ENCODE measurements at places on chromosomes 12 and 14.
A peak's percentile ranks its signal among the peaks of the same experiment; 100 is the strongest.

GRCh38 chr12:104006929-104007328 is 41.3 kb downstream of the TDG start:
- peak overlapping the region; percentile 34 for H3K27ac ChIP-seq
- peaks cover 10% of the 10 kb centered on the region for H3K4me1 ChIP-seq

DNA sequence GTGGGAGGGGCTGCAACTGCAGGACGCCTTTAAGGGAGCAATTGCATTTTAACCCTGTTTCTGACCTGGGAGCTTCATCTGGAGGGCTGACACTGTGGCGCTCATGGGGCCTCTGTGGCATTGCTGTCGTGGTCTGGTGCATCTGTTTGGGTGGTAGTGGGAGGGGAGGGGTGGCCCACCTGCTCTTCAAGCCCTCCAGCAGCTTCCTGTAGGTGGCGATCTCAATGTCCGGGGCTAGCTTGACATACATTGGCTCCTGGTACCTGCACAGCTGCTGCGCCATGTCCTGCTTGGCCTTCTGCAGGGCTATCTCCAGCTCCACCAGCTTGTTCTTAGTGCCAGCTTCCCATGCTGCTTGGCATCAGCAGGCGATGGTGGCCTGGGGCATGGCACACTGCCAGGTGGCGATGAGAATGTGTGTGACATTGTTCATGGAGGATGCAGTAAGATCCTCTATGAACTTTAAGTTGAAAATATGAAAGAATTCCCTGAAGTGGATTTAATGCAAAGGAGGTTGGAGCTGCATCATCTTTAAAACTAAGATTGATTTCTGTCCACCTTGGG is 7.7 kb upstream of the KRT82 start:
- no peak for DNase-seq
- peaks cover 4% of the 10 kb centered on the region for H3K4me1 ChIP-seq
- no peaks in the 10 kb centered on the region for H3K36me3 ChIP-seq

- no peak overlapping the region for H3K27ac ChIP-seq
- peaks cover 6% of the 10 kb centered on the region for H3K4me1 ChIP-seq
- no peak for DNase-seq
- no peaks in the 10 kb centered on the region for H3K27me3 ChIP-seq
- H3K4me3 ChIP-seq = no peak overlapping the region
- H3K36me3 ChIP-seq = no peaks in the 10 kb centered on the region
Observed at GRCh38 chr12:96049101-96049500, 13.7 kb upstream of the LTA4H start.

GRCh38 chr12:49949866-49950265 is 671 bp upstream of the AQP2 start:
- H3K27me3 ChIP-seq = peaks cover 37% of the 10 kb centered on the region
- no peaks in the 10 kb centered on the region for H3K36me3 ChIP-seq
- H3K27ac ChIP-seq = no peak overlapping the region

GRCh38 chr14:51529736-51530135 is 122.0 kb upstream of the FRMD6 start:
- no peaks in the 10 kb centered on the region for H3K27me3 ChIP-seq
- H3K36me3 ChIP-seq = no peaks in the 10 kb centered on the region
- H3K4me3 ChIP-seq = no peak overlapping the region
- no peak for DNase-seq
- H3K27ac ChIP-seq = no peak overlapping the region
- peaks cover 6% of the 10 kb centered on the region for H3K4me1 ChIP-seq

DNA sequence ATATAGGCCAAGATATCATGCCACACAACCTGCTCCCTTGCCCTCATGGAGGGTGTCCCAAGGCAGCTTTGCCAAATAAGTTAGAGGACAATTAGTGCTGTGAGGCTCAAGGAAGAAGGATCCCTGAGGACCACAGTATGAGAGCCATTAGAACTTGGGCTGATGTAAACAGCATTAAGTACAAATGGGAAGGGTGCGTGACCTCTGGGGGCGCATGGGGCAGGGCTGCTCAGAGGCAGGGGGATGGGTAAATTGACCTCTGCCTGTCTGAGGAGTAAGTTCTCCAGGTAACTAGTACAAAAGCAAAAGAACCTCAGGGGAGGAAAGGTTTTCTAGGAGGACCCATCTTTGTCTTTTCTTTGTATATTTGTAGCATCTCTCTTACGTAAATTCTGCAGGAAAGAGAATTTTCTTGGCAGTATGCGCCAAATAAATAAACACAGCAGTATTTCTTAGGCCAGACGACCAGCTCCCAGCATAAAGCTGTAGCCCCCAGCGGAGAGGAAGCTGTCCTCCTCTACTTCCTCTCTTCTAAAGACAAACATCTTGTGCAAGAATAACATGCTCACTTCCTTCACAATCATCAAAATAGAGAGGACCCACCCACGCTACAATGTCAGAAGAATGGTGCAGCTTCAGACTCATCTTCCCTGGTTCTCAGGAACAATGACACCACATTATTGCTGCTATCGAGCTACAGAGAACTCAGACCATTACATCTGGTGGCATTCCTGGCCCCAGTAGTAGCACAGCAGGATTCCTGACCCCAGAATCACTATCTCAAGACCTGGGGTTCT is 16.4 kb upstream of the VWF start:
- H3K4me1 ChIP-seq = peaks cover 2% of the 10 kb centered on the region
- no peaks in the 10 kb centered on the region for H3K36me3 ChIP-seq
- no peak overlapping the region for H3K27ac ChIP-seq
- DNase-seq = no peak

DNA sequence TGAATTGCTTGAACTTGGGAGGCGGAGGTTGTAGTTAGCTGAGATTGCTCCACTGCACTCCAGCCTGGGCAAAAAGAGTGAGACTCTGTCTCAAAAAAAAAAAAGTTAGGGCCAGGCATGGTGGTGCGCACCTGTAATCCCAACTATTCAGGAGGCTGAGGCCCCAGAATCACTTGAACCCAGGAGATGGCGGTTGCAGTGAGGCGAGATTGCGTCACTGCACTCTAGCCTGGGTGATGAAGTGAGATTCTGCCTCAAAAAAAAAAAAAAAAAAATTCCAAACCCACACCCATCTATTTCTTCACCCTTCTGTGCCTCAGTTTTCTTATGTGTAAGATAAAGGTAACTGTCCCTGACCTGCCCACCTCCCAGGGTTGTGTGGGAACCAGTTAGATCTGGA is 11.0 kb upstream of the MLXIP start:
- H3K4me1 ChIP-seq = peaks cover 37% of the 10 kb centered on the region
- no peaks in the 10 kb centered on the region for H3K36me3 ChIP-seq
- no peak overlapping the region for H3K4me3 ChIP-seq
- no peak overlapping the region for H3K27ac ChIP-seq

DNA sequence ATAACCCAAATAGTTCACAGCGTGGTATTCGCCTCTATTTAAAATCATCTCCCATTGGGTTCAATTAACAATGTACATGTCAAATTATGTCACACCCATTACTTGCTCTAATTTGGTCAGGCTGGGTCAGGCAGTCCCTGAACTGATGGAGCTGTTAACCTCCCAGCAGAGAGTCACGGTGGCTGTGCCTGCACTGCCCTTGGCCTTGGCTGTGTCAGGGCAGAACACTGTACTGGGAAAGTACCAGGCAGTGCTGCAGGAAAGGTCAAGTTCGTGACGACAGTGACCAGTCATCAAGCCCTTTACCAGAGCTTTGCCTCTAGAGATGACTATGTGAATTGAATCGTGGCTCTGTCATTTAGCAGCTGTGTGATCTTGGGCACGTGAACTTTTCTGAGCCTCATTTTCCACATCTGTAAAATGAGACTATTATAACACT is 100.0 kb downstream of the ARF6 start:
- peak overlapping the region; percentile 4 for H3K27ac ChIP-seq
- peaks cover 2% of the 10 kb centered on the region for H3K4me1 ChIP-seq
- no peak overlapping the region for H3K4me3 ChIP-seq
- peak; percentile 72 for DNase-seq
- no peaks in the 10 kb centered on the region for H3K36me3 ChIP-seq

- no peak overlapping the region for H3K4me3 ChIP-seq
- H3K27ac ChIP-seq = peak overlapping the region; percentile 65
- H3K4me1 ChIP-seq = peaks cover 8% of the 10 kb centered on the region
- peaks cover 3% of the 10 kb centered on the region for H3K36me3 ChIP-seq
- DNase-seq = peak; percentile 49
- H3K27me3 ChIP-seq = no peaks in the 10 kb centered on the region
Observed at GRCh38 chr12:121568971-121569751, 11.7 kb downstream of the KDM2B start.

GRCh38 chr12:118315821-118316220 is 56.9 kb downstream of the TAOK3 start:
- H3K36me3 ChIP-seq = no peaks in the 10 kb centered on the region
- H3K27ac ChIP-seq = no peak overlapping the region
- DNase-seq = peak; percentile 28
- H3K4me3 ChIP-seq = no peak overlapping the region

DNA sequence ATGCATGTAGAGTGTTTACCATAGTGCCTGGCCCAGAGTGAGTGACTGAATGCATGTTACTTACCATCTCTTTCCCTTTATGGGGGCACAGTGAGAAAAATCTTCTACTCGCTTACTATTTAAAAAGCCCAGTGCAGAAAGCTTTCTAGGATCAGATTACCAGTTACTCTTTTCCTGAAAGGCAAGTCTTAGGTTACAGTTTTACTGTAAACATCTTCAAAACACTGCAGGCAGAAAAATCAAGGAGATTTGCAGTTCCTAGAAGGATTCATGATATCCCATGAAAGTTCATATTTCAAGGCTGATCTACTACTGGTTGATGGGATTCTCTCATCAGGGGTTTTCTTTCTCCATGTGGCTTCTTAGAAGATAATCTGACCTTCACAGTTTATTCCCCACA is 29.3 kb upstream of the DAAM1 start:
- H3K27me3 ChIP-seq = no peaks in the 10 kb centered on the region
- no peak overlapping the region for H3K27ac ChIP-seq
- H3K4me3 ChIP-seq = no peak overlapping the region
- H3K4me1 ChIP-seq = peaks cover 3% of the 10 kb centered on the region
- DNase-seq = no peak
- H3K36me3 ChIP-seq = no peaks in the 10 kb centered on the region

GRCh38 chr12:126385785-126386184 is 1320.5 kb downstream of the AACS start:
- H3K4me3 ChIP-seq = no peak overlapping the region
- peak; percentile 85 for DNase-seq
- no peaks in the 10 kb centered on the region for H3K4me1 ChIP-seq

- H3K36me3 ChIP-seq = peaks cover 4% of the 10 kb centered on the region
- H3K27ac ChIP-seq = peak overlapping the region; percentile 26
- H3K4me3 ChIP-seq = no peak overlapping the region
- DNase-seq = no peak
- H3K4me1 ChIP-seq = peaks cover 5% of the 10 kb centered on the region
- H3K27me3 ChIP-seq = no peaks in the 10 kb centered on the region
Observed at GRCh38 chr14:74829251-74829650, 46.7 kb downstream of the PROX2 start.

DNA sequence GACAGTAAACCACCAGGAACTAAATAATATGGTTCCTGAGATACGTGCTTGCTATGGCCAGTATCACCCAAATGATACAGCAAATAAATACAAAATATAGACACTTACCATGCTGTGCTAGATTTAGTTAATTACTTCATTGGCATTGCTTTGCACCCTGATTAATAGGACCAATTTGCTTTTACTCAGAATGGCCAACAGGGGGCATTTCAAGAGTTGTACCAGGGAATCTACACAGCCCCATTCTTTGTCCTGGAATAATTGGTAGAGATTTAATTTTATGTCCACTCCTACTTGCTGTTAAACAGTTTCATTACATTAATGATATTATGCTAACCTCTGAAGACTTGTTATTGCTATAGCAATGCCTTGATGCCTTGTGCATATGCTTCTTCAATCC is 280.8 kb downstream of the RERGL start:
- H3K4me3 ChIP-seq = no peak overlapping the region
- H3K4me1 ChIP-seq = no peaks in the 10 kb centered on the region
- no peaks in the 10 kb centered on the region for H3K27me3 ChIP-seq
- no peak for DNase-seq
- no peaks in the 10 kb centered on the region for H3K36me3 ChIP-seq
- no peak overlapping the region for H3K27ac ChIP-seq

Data from fibroblast of lung (primary cell).